ENCODE measurements at places on chromosomes 4 and X.

- no peak for DNase-seq
These were observed 61.4 kb downstream of the HTRA3 start for GRCh38 chr4:8330821-8331574.

DNA sequence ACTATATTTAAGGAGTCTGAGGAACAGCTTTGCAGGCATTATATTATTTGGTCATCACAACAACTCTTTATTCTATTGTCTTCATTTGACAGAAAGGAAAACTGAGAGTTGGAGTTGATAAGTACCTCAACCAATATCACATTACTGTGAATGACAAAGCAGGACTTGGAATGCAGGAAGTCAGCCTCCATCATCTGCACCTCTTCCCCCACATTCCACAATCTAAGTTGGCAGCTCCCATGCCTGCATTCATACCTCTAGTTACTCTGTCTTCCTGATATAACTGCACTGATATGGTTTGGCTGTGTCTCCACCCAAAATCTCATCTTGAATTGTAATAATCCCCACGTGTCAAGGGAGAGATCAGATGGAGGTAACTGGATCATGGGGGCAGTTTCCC is 356.7 kb downstream of the GALNTL6 start:
- no peak for DNase-seq

- no peak for DNase-seq
These were observed 58.5 kb downstream of the ACOX3 start for GRCh38 chr4:8381814-8382581.

- DNase-seq = no peak
These were observed 109.0 kb upstream of the AADAT start for GRCh38 chr4:170198747-170199146.

DNA sequence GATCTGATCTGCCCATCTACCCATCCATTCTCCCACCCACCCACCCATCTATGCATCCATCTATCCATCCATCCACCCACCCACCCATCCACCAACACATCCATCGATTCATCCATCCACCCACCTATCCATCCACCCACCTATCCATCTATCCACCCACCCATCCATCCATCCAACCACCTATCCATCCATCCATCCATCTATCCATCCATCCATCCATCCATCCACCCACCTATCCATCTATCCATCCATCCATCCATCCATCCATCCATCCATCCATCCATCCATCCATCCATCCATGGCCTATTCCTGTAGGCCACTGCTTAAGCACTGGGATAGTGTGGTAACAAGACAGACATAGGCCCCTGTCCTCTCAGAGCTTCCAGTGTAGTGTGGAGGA is 69.8 kb downstream of the SORCS2 start:
- no peak for DNase-seq

- no peak for DNase-seq
These were observed 88.3 kb downstream of the POLA1 start for GRCh38 chrX:24782011-24782410.

GRCh38 chrX:38513112-38513742 is 48.1 kb upstream of the TSPAN7 start:
- DNase-seq = no peak

GRCh38 chr4:108140328-108140727 is 28.4 kb downstream of the LEF1 start:
- no peak for DNase-seq

GRCh38 chr4:87717276-87718031 is 67.4 kb downstream of the DMP1 start:
- DNase-seq = no peak

DNA sequence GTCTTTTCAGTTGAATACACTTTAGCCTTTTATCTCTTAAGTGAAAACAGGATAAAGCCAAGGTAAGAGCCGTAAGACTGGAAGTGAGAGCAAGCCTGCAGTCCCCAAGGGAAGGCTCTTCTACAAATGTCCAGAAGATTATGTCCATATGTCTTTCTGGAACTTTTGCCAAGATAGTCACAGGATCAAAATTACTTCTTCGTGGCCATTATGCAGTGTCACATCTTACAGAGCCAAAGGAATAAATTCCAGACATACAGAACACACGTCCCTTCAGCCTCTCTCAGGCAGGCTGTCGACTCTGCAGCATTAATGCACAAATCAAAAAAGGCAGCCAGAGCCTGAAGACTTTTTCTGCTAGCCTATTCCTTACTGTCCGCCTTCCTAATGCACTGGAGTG is 10.9 kb upstream of the GATB start:
- DNase-seq = no peak

GRCh38 chrX:5650904-5651303 is 577.8 kb downstream of the NLGN4X start:
- DNase-seq = no peak

- DNase-seq = no peak
These were observed 117.1 kb upstream of the TENM3 start for GRCh38 chr4:182126096-182126495.

GRCh38 chr4:152394791-152395190 is 141.1 kb downstream of the FBXW7 start:
- no peak for DNase-seq

- no peak for DNase-seq
These were observed 218.9 kb downstream of the OR13H1 start for GRCh38 chrX:131762802-131763234.

DNA sequence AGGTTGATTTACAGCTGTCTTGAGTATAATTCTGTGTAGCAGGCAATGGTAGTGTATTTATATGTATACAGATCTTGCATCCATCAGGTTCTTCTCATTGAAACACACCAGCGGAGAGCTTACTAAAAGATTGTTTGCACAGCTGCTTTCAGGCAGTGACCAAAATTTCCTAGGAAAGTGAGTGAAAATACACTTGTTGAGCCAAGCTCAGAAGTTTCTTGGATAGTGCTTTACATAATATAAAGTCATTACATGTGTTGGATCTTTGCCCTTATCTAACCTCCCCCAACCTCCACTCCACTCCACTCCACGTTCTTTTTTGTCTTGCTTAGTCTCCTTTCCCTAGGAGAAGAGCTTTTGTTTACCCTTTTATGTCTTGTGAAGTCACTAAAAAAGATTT is 34.1 kb downstream of the CNKSR2 start:
- no peak for DNase-seq

DNA sequence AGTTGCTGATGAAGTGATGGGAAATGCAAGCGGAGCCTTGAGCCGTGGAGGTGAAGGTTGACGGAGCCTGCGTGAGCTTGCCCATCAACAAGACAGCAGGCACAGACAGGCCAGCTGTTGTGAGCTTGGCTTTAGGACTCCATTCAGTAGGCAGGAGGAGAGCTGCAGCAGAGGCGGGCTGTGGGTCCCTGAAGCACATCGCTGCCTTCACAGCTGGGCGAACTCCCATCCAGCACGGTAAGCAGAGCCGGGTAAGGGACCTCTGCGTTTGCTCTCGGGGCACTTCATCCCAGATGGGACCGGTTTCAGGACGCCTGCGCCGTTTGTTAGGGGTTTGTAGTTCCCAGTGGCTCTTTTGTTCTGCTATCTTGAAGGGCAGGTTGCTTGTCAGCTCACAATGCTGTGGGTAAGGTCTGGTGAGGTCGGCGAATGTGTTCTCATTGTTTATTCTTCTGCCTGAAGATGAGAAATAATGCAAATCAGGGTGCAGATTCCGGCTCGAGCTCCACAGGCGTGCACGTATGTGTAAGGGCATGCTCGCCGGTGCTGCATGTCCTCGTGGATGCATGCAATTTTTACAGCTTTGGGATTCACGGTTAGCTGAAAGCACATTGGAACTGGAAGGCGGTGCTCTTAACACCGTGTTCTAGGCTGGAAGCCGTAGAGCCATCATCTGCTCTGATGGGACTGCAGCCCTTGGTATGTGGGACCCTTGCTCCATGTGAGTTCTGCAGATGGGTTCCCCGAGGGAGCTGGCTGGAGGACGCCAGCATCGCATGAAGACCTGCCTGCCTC is 54.6 kb upstream of the CLDN34 start:
- peak; percentile 48 for DNase-seq
